ENCODE measurements at places on chromosomes 12 and 14. TPM values are rescaled to one million over a fixed set of nuclear protein-coding genes. Genes with fewer than 3 reads are reported as not detected.

COQ6 gene
- 18.3 TPM for total RNA-seq

KRT6C gene
- not detected for total RNA-seq

SPATA7 gene
- total RNA-seq = 3.0 TPM

PTPRO gene
- 1.4 TPM for total RNA-seq

PIWIL1 gene
- total RNA-seq = not detected

TAS2R14 gene
- total RNA-seq = 0.64 TPM

FBLN5 gene
- total RNA-seq = 1.3 TPM

GLIPR1L1 gene
- not detected for total RNA-seq

NOS1 gene
- not detected for total RNA-seq

PMCH gene
- total RNA-seq = 0.68 TPM
